Memory B cell (primary cell): ENCODE measurements at places on chromosomes 5 and 9.

- no peak for DNase-seq
Measured at GRCh38 chr5:158264264-158264663, 405.3 kb upstream of the CLINT1 start.

GRCh38 chr5:124131466-124131865, 615.0 kb downstream of the ZNF608 start:
- DNase-seq, result no peak

- no peak for DNase-seq
Measured at GRCh38 chr5:57850109-57850508, 367.5 kb upstream of the ACTBL2 start.

DNA sequence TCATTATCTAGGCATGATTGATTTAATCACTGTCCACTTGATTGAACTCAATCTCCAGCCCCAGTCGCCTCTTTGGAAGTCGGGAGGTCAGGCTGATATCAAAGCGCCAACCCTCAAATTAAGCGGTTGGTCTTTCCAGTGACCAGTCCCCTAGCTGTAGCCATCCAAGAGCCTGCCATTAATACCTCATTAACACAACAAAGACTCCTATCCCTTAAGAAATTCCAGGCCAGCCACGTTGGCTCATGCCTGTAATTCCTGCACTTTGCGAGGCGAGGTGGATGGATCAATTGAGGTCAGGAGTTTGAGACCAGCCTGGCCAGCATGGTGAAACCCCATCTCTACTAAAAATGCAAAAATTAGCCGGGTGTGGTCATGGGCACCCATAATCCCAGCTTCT, 27.4 kb upstream of the GCNT1 start:
- no peak for DNase-seq

DNA sequence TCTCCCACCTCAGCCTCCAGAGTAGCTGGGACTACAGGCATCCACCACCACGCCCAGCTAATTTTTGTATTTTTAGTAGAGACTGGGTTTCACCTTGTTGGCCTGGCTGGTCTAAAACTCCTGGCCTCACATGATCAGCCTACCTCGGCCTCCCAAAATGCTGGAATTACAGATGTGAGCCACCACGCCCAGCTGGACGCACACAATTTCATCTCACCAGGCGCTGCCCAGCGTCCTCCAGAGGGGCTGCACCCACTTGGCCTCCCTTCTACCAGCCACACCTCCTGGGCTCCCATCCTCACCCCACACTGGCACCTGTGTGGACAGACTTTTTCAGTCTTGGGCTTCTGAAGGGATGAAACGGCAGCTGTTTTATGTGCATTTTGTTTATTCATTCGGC, 3.8 kb upstream of the EXOC3 start:
- no peak for DNase-seq

- DNase-seq, result no peak
Measured at GRCh38 chr9:121735065-121735792, 83.8 kb downstream of the DAB2IP start.

DNA sequence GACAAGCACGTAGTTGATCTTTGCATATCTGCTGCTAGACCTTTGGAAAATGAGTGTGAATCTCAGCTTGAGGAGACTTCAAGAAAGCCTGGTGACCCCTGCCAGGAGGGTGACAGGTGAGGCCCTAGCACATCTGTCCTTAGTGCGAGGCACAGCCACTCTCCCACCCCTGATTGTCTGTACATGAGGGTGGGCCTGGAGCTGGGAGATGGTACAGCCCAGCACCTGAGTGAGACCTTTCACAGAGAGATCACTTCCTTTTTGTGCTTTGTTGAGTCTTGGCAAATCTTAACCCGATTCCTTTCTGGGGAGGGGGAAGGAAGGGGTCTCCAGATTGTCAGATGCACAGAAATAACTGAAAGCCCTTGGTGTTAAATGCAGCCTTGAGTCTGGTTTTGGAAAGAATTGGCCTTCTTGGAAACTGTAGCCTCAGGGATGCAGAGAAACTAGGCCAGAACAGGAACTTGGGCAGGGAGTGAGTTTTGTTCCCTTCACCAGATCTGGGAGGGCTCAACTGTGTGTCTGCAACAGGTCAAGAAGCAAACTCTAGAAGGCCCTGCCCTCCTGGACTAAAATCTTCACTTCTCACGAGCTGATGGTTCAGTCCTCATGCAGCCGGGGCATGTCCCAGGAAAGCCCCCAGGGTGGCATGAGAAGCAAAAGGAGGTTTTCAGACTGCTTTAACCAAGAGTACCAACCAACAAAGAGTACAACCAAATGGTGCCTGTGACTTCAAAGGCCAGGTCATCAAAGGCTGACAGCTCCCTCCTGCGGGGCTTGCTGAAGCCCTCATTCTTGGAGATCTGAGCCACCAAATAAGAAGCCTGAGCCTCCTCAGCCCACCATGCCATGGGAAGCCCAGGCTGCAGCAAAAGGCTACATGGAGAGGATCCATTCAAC, 20.8 kb upstream of the SEMA4D start:
- DNase-seq, result no peak

DNA sequence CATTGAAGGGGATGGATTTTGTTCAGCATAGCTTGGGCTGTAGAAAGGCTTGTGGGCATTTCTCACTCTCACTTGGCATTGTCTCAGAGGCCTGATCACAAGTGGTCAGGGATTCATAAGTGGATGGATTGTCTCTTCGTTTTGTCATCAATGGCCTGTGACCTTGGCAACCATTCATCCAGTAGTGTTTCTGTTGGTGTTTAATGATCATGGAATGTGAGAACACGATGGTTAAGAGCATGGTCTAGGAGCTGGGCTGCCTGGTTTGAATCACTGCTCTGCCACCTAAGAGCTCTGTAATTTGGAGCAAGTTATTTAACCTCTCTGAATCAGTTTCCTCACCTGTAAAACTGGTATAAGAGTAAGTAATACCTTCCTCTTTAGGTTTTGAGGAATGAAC, 430.1 kb upstream of the MEF2C start:
- no peak for DNase-seq

DNA sequence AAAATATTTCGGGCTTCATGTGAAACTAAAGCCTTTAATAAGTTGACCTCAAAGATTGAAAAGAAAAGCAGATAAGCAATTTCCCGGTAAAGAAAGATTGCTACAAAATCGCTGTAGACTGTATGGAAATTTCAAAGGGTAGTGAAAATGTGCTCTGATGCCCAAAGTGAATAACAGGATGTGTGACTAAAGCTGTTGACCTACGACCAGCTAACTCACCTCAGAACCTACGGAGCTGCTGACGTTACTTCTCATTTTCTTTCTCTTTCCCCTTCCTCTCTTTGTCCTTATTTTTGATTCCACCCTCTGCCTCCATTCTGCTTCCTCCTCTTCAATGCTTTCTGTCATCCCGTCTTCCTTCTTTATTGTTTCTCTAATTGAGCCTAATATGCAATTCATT, 103.2 kb downstream of the PDE4D start:
- DNase-seq, result peak; percentile 44

- DNase-seq, result no peak
Measured at GRCh38 chr9:105255421-105255820, 11.0 kb downstream of the SLC44A1 start.

- DNase-seq, result peak; percentile 37
Measured at GRCh38 chr9:112174222-112174964, 704 bp downstream of the SUSD1 start.

GRCh38 chr9:90778746-90779145, 22.9 kb upstream of the SYK start:
- no peak for DNase-seq

GRCh38 chr9:71767776-71768321, 464 bp downstream of the CEMIP2 start:
- no peak for DNase-seq

DNA sequence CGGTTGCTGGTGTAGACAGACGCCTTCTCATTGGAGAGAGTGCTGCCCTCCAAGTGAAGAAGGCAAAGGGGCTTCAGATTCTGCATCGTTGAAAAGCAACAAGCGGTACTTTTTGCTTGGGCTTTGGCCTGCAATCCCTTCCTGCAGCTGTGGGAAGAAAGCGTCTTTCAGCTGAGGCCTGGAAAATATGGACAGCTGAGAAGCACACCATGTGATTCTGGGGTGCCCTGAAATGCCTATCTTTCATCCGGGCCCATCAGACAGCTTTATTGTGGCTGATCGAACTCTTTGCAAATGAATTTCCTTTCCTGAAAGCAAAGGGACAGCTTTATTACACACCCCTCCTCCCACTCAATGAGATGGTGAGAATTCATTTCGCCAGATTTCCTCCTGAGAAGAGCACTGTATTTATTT, 74.0 kb downstream of the NSG2 start:
- no peak for DNase-seq

GRCh38 chr9:18976709-18977531, 56.1 kb downstream of the SAXO1 start:
- no peak for DNase-seq

GRCh38 chr5:179284751-179285631, 60.3 kb downstream of the ADAMTS2 start:
- no peak for DNase-seq

GRCh38 chr5:60332244-60333004, 367.5 kb downstream of the DEPDC1B start:
- DNase-seq, result no peak

DNA sequence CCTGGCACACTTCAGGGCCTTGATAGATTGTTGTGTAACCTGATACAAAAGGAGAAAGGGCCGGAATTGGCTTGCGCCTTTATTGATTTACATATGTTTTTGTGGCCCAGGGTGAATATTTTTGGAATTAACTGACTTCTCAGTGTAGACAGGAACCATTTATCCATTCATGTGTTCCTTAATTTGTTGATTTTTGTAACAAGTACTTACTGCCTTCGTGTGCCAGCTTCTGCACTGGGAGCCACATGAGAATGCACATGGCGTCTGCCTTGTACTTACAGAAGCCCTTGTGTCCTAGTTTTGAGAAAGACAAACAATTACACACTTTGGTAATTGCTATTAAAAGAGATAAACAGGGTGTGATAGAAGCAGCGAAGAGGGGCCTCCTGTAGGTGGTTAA, 26.4 kb downstream of the EHMT1 start:
- no peak for DNase-seq

DNA sequence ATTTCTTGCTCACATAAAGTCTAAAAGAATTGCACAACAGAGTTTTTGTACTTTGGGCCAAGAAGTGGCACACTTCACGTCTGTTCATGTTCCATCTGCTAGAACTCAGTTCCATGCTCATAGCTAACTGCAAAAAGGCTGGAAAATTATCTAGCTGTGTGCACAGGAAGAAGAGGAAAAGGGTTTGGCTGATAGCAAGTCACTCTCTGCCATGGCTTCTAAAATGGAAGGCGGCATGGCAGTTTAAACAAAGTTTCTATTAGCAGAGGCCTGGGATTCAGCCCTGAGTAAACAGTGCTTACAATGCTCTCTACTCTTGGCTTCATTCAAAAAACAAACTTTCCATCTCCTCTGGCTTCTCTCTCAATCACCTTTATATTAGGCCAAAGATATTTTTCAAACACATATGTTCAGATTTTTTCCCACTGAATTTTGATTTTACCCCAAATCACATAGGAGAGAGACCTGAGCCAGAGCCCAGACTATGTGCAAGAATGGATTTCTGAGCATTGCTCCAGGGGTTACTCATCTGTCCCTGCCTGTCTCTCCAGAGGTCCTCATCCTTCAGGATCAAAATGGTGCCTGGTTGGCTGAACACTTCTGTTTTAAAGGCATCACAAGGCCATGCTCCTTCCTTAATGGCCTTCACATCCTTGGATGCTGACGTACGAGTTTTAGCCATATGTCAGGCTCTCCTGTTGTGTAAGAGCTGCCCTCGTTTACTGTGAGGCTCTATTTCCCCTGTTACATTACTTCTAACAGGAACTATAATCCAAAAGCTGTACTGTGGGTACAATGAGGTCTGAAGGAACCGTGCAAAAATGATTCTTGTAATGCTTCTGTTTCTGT, 226.6 kb downstream of the SAXO1 start:
- DNase-seq, result no peak

DNA sequence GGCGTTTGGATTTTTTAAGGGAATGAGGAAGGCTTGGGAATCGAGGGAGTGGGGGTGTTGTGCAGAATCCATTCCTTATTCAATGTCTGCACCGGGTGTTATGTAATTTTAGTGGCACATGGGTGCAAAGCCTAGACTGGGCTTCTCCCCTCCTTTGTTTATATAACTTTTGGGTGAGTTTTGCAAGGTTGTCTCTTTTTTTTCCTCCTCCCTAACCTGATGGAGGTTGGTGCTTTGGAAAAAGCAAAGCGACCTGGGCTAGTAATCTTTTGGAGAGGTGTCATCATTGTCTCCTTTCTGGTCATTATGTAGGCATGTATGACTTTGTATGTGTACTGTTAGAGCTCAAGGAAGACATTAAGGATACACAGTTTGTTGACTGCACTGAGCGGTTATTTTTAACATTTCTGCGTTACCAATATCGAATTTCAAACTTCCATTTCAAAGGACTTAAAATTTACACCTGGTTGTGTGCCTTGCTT, 3.1 kb downstream of the SMARCA2 start:
- no peak for DNase-seq

- DNase-seq, result no peak
Measured at GRCh38 chr5:61965490-61965889, 340.5 kb upstream of the KIF2A start.

- no peak for DNase-seq
Measured at GRCh38 chr5:493119-493701, 31.0 kb downstream of the SLC9A3 start.

DNA sequence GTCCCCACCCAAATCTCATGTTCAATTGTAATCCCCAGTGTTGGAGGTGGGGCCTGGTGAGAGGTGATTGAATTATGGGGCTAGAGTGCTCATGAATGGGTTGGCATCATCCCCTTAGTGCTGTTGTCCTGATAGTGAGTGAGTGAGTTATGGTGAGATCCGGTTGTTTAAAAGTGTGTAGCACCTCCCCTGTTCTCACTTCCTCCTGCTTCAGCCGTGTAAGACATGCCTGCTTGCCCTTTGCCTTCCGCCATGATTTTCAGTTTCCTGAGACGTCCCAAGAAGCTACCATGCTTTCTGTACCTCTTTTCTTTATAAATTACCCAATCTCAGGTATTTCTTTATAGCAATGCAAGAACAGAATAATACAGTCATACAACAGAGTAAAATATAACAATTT, 742 bp upstream of the LECT2 start:
- DNase-seq, result no peak

GRCh38 chr5:175603987-175604739, 53.7 kb upstream of the HRH2 start:
- DNase-seq, result no peak

DNA sequence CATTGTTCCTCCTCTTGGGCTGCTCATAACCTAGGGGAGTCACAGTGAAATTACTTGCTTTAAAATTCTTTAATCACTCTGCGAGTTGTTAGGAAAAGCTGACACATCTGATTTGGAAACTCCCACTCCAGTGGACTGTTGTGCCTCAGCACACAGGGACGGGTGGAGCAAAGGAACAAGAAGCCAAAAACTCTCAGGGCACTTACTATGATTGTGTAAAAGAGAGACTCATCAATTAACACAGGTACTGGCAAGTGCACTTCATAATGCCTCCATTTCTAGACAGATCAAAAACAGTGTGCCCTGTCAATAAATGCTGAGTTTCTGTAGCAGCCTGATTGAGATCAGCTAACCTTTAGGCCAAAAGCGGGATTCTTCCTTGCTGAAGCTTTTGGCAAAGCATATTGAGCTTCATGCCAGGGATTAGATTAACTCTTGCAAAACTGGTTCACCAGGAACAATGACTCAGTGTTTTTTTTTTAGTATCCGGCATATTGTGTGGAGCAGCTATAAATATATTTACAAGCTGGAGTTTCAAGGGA, 55.9 kb downstream of the TMC1 start:
- no peak for DNase-seq
